ENCODE measurements at places on chromosomes 16 and 17.

- no peak for DNase-seq
Observed at GRCh38 chr17:79043191-79043930, 19.4 kb downstream of the C1QTNF1 start.

DNA sequence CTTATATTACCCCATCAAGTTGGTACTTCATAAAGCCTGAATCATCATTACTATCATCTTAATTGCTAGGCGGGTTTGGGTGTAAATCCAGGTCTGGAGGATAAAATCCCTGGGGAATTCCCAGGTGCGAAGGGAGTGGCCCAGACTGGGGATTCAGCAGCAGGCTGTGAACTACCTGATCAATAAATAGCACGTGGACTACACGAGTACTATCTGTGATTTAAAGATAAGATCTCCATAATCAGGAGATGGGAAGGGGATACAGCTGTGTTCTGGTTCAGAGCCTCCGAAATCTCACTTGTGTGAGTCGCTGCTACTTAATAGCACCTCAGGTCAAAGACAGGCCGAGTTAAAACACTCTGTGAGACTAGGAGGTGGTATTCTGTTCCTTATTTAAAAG is 512.6 kb upstream of the ZFHX3 start:
- DNase-seq = no peak

GRCh38 chr17:57671667-57672632 is 73.1 kb downstream of the CCDC182 start:
- peak; percentile 47 for DNase-seq

DNA sequence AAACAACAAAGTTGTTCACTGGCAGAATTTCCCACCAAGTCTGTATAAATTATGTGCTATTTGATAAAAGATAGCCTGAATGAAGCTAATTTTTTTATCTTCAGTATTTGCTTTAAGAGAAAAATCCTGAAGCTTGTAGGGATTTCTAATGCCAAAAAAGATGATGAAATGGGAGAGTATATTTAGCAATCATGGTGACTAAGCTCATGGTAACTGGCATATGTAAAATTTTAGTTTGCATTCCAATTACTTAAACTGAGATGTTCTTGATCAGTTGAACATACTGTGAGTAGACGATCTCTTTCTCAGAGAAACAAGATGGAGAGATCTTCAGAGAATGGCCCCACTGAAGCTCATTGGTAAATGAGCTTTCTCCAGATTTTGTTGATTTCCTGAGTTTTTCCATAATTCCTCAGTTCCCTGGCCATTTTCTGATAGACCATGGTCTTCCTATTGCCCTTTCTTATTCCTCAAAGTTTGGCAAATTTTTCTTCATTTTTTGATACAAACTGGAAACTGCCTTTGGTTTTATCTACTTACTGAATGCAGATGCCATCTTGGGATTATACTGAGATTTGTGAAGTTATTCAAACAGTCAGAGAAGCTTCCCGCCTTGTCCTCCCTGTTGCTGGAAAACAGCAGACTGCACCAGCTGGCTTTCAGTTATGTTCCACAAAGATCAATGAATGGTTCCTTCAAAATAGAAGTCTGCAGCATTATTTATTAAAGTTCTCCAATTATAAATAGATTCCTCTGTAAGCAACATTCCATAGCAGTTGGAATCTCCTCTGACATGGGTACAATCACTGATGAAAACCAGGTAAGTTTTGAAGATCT is 68.3 kb upstream of the ALOX12 start:
- no peak for DNase-seq

DNA sequence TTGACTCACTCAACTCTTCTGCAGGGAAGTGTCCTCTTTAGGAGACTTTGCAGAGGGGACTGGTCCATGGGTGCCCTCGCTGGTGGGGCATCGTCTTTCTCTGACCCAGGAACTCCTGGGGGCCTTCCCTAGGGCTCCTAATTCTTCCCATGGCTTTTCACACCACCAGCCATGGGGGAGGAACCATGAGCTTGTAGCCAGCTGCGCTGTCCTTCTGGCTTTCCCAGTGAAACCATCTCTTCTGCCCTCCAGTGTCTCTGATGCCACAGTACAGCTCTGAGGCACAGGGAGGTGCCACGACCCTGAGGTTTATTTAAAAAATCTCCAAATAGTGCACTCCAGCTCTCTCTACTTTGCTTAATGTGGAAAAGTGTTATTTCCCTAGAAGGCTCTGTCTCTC is 78.6 kb downstream of the SDR42E1 start:
- DNase-seq = no peak

GRCh38 chr17:76685846-76686245 is 24.9 kb downstream of the MXRA7 start:
- DNase-seq = no peak

GRCh38 chr16:84489131-84489530 is 15.3 kb downstream of the MEAK7 start:
- no peak for DNase-seq

DNA sequence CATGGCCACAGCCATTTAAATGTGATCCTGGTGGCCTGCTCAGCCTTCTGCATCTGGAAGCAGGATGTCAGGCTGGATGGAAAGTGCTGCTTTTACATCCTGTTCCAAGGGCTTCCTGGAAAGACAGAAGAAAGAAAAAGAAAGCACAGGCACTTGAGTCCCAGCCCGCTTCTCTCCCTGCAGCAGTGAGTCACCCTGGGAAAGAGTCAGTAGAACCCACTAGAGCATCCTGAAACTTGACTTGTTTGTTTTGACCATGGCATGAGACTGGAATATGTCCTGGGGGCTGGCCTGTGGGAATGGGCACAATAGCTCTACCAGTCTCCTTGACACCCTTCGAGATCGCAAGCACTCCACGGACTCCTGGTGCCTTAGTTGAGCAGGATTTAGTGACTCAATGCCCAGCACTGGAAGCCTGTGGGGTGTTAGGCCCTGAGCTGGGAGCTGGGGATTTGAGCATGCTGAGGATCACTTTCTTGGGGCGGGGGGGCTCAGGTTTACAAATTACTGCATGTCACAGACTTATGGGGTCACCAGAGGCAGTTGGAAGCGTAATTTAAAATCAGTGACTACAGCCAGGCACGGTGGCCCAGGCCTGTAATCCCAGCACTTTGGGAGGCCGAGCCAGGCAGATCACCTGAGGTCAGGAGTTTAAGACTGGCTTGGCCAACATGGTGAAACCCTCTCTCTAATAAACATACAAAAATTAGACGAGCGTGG is 22.1 kb upstream of the GNA13 start:
- no peak for DNase-seq

DNA sequence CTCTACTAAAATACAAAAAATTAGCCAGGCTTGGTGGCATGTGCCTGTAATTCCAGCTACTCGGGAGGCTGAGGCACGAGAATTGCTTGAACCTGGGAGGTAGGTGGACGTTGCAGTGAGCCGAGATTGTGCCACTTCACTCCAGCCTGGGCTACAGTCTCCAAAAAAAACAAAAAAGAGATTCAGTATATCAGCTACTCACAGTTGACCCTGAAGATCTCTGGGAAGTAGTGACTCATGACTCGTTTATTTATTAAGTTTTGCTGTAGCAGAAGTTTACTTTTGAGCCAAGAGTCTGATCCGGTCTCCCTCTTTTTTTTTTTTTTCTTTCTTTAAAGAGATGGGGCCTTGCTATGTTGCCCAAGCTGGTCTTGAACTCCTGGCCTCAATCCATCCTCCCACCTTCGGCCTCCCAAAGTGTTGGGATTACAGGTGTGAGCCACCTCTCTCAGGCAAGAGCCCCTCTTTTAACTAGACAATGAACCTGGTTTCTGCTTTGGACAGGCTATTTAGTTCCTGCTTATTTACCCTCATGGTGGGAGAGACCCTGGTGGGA is 4.4 kb downstream of the MVP start:
- no peak for DNase-seq

- no peak for DNase-seq
Observed at GRCh38 chr17:9644910-9645751, at the start of gene USP43. TSS of gene USP43 (plus strand) at chr17:9645517. CDS start at chr17:9645633, 116 bp downstream.

- no peak for DNase-seq
Observed at GRCh38 chr16:78437352-78437968, 338.0 kb downstream of the WWOX start.

DNA sequence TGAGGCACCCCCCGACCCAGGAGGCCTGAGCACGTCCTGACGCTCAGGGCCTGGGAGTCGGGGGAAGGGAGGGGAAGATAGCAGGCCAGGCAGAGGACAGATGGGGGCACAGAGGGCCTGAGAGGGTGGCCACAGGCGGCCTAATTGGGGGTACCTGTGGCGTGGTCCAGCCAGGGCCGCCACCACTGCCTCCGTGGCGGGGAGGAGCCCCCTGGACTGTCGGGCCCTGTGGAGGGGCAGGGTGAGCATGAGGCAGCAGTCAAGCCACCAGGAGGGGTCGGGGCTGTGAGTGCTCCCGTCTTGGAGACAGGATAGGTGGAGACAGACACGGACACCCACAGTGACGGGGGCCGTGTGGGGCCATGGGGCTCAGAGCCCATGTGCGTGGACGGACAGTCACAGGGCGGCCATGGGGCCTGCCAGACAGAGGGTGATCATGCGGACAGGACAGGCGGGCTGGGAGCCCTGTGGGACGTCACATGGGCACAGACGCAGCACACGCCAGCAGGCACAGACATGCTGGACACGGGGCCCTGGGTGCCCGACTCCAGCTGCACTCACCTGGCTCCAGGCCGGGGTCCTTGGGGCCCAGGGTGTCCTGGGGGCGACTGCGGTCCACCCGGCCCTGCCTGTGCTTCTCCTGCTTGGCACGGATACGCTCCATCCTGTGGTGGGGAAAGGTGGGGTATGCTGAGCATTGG is 18.7 kb downstream of the CTU2 start:
- no peak for DNase-seq

DNA sequence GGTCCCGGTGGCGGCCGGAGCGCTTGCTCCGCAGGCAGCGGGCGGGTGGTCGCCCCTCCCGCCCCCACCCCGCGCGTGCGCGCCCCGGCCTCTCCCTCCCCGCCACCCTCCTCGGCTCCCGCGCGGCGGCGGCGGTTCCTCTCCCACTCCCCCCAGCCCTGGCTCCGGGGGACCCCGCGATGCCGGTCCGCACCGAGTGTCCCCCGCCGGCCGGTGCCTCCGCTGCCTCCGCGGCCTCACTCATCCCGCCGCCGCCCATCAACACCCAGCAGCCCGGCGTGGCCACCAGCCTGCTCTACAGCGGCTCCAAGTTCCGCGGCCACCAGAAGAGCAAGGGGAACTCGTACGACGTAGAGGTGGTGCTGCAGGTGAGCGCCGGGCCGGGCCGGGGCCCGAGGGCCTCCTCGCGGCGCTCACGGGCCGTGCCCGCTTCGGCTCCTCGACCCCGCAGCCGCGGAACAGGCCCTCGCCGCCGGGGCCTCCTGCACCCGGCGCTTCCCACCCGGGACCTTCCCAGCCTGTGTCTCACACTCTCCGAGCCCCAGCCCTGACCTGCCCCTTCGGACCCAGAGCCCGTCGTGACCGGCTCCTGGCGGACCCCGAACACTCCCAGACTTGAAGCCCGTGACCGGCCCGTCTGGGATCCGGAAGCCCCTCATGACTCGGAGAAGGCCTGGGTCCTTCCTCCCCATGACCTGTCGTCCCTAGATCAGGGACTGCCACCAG is 490 bp downstream of the GID4 start:
- DNase-seq = no peak

GRCh38 chr16:83674931-83675535 is 132.7 kb upstream of the HSBP1 start:
- no peak for DNase-seq

DNA sequence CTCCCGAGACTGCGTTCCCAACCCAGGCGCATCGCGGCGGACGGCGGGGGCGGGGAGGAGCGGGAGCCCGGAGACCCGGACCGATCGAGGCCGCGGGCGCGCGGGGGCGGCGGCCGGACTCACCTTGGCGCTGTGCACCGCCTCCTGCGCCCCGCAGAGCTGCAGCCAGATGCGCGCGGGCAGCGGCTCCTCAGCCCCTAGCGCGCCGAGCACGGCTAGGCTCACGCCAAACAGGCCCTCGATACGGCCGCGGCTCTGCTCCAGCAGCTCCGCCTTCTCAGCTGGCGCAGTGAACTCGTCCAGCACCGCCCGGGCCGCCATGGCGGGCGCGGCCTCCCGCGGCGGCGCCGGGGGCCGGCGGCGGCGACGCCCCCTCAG is 339 bp downstream of the N4BP1 start:
- no peak for DNase-seq

- DNase-seq = no peak
Observed at GRCh38 chr16:50478773-50479149, 69.4 kb upstream of the NKD1 start.

DNA sequence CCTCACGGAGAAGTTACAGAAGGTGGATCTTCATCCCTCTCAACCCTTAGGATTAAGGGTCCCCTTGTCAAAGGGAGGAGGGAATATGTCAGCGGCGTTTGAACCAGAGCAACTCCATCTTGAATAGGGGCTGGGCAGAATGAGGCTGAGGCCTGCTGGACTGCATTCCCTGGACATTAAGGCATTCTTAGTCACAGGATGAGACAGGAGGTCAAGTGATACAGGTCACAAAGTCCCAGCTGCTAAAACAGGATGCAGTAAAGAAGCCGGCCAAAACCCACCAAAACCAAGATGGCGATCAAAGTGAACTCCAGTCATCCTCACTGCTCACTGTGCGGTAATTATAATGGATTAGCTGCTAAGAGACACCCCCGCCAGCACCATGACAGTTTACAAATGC is 36.7 kb downstream of the RBFOX3 start:
- no peak for DNase-seq

DNA sequence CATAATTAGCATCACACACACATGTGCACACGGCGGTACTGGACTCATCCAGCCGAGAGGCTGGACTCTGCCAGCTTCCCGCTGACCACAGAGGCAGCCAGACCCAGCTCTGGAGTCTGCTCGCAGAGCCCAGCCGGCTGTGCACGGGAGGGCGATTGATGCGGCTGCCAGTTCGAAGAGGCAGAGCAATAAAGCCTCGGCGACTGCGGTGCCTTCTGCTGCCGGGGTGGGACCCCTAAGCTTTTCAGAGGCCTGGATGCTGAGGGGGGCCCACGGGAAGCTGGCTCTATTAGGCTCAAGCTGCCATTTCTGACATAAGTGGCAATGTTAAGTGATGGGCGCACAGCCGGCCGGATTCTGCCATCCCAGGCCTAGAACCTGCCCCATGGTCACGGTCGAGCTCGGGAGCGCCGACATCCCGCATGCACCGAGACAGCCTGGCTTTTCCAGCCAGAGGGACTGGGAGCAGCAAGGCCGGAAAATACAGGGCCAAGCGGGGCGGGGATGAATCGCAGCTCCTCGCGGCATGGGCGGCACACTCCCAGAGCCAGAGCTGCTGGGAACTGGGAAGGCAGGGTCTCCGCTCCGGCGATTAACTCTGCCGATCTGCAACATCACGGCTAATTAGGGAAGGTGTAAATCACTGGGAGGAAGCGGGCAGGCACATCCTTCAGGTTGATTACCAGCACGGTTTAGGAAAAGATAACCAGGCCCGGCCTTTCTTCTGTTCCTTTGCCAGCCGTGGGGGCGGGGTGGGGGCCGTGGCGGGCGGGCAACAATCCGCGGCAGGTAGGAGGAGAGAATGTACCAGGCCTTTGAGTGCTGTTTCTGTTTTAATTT is 57.7 kb downstream of the TBC1D16 start:
- DNase-seq = no peak

DNA sequence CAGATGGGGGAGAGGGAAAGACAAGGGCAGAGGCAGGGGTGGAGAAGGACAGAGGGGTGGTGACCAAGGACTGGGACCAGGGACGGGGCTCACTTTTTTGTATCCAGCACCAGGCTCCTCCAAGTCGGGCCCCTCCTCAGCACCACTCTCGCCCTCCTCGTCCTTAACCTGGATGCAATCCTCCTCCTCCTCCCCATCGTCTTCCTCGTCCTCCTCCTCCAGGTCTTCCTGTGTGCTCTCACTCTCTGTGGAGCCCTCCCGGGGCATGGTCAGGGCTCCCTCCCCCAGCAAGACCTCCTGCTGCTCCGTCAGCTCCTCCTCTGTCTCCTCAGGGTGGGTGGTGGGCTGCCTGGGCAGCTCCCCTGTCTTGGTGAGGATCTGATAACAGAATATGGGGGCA is 16.8 kb downstream of the G6PC3 start:
- no peak for DNase-seq
